Tibial nerve (tissue), 4 donors: ENCODE measurements at places on chromosomes 7 and 10. TPM values are rescaled to one million over a fixed set of nuclear protein-coding genes. Genes with fewer than 3 reads are reported as not detected.
A peak's percentile ranks its signal among the peaks of the same experiment; 100 is the strongest.

- H3K27ac ChIP-seq: no peak overlapping the region
- no peaks in the 10 kb centered on the region for H3K27me3 ChIP-seq
- H3K4me1 ChIP-seq: no peaks in the 10 kb centered on the region
- H3K36me3 ChIP-seq: no peaks in the 10 kb centered on the region
- DNase-seq: no peak
These were observed 39.3 kb downstream of the CALML3 start for GRCh38 chr10:5563991-5564536.

GRCh38 chr10:4183761-4184261 lies 398.8 kb upstream of the KLF6 start:
- H3K36me3 ChIP-seq: no peaks in the 10 kb centered on the region
- H3K27ac ChIP-seq: no peak overlapping the region
- no peak overlapping the region for H3K4me3 ChIP-seq
- peak; percentile 35 for DNase-seq
- no peaks in the 10 kb centered on the region for H3K4me1 ChIP-seq

- no peak for DNase-seq
- H3K4me1 ChIP-seq: no peaks in the 10 kb centered on the region
- no peak overlapping the region for H3K4me3 ChIP-seq
- peak overlapping the region; percentile 16 for H3K27ac ChIP-seq
- H3K27me3 ChIP-seq: no peaks in the 10 kb centered on the region
These were observed 233.8 kb downstream of the C7orf25 start for GRCh38 chr7:42677751-42678699.

DNA sequence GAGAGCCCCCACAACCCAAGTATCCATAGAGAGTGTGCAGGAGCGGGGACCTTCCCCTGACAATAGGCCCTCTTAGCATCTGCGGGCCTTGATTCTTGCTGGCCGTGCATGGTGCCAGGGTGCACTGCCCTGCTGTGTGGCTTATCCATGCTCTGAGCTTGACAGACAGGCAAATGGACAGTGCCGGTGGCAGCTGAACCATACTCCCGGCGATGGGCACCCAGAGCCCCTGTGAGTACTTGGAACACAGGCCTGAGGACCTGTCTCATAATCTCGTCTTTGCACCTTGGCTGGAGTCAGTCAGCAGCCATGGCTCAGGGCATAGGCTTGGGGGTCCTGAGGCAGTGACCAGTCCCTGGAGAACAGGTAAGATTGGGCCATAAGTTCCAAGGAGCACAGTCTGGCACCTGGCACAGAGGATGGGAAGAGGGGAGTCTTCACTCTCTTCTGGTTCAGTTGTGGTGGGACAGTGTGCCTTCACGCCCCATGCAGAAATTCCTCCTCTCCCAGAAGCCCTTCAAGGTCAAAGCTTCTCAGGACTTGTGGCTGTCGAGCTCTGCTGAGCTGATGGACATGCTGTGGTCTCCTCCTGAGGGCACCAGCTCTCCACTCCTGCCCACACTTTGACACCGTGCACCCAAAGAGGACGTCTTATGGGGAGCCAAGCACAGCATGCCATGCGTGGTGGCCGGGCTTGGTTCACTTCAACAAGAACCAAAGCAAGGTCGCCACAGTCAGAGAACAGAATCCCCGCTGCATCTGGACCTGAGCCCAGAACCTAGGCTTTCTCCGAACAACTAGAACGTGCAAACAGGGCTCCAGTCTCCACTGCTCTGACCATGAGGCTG lies 59.4 kb upstream of the CAMK2B start:
- H3K27me3 ChIP-seq: no peaks in the 10 kb centered on the region
- no peak overlapping the region for H3K27ac ChIP-seq
- no peak overlapping the region for H3K4me3 ChIP-seq
- no peak for DNase-seq
- peaks cover 90% of the 10 kb centered on the region for H3K36me3 ChIP-seq

GRCh38 chr10:131050162-131050766 lies 261.3 kb downstream of the TCERG1L start:
- H3K27ac ChIP-seq: no peak overlapping the region
- H3K4me1 ChIP-seq: no peaks in the 10 kb centered on the region
- H3K36me3 ChIP-seq: no peaks in the 10 kb centered on the region
- no peak overlapping the region for H3K4me3 ChIP-seq
- no peak for DNase-seq
- H3K27me3 ChIP-seq: no peaks in the 10 kb centered on the region

- no peaks in the 10 kb centered on the region for H3K27me3 ChIP-seq
- DNase-seq: no peak
- no peak overlapping the region for H3K27ac ChIP-seq
- no peaks in the 10 kb centered on the region for H3K4me1 ChIP-seq
- H3K36me3 ChIP-seq: no peaks in the 10 kb centered on the region
These were observed 42.0 kb upstream of the PPP2R2D start for GRCh38 chr10:131858583-131859340.

DNA sequence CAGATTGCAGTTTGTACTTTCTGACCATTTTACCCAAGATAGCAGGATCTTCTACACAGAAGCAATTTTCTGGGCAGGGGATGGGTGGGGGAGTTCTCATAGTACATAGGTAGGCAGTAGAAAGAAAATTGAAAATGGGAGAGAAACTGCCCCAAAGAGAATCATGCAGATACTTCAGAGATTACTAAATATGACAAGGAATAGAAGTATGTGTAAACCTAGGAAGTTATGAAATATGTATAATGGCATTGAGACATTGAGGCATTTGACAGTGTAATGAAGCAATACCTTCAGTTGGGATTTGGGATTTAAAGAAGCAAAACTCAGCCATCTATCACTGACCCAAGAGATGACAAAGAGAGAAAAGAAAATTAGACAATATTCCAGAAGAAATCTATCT lies 233.0 kb downstream of the PTN start:
- no peaks in the 10 kb centered on the region for H3K27me3 ChIP-seq
- H3K27ac ChIP-seq: no peak overlapping the region
- no peak for DNase-seq
- H3K36me3 ChIP-seq: no peaks in the 10 kb centered on the region
- no peak overlapping the region for H3K4me3 ChIP-seq
- no peaks in the 10 kb centered on the region for H3K4me1 ChIP-seq

DNA sequence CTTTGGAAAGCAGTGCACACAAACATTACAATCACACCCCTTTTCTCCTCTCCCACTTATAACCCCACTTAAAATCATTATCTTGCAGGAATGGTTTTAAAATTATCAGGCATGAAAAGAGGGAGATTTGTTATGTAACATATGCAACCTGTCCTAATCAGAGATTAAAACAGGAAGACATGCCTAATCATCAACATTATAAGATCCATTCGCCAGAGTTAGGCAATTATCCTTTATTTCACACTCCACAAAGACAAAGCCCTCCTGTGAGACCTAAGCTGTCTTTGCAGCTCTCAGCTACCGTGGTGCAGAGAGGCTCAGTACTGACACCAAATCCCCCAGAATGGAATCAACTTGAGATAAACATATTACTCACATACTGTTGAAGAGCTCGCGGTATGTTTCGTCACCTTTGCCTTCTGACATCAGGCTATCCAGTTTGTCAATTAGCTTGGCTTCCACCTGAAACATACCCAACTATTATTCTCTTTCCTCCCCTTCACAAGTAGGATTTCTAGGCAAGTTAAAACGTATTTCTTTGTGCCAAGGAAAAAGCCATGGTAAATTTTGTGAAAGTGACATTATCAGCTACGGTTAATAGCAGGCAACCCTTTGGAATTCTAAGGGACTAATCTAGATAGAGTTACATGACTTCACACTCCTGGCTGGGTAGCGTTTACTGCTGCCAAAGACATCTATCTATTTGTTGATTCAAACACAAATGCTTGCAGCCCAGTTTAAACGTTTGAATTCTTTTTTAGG lies 226.2 kb upstream of the IMMP2L start:
- H3K36me3 ChIP-seq: no peaks in the 10 kb centered on the region
- no peak for DNase-seq
- H3K4me1 ChIP-seq: no peaks in the 10 kb centered on the region
- H3K4me3 ChIP-seq: no peak overlapping the region
- H3K27me3 ChIP-seq: no peaks in the 10 kb centered on the region
- H3K27ac ChIP-seq: no peak overlapping the region

DNA sequence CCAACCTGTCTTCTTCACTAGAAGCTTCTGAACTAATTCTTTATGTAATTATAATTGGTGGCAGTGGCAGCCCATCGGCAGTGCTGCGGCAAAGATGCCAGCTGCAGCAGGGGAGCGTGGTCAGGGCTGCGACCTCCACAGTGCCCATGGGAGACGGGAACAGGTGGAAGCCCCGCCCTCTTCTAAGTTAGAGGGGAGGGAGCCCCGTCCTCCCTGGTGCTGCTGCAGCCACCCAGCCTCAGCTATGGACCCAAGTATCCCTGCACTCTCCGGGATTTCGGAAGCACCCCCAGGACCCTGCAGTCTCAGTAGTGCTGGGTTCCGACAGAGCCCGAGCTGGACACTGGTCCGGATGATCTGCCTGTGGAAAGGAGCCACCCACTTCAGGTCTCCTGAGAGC lies 117.0 kb upstream of the MBL2 start:
- H3K27me3 ChIP-seq: no peaks in the 10 kb centered on the region
- H3K4me3 ChIP-seq: no peak overlapping the region
- no peak for DNase-seq
- no peak overlapping the region for H3K27ac ChIP-seq
- no peaks in the 10 kb centered on the region for H3K4me1 ChIP-seq
- H3K36me3 ChIP-seq: no peaks in the 10 kb centered on the region

- no peaks in the 10 kb centered on the region for H3K36me3 ChIP-seq
- H3K27me3 ChIP-seq: no peaks in the 10 kb centered on the region
- peak overlapping the region; percentile 73 for H3K4me3 ChIP-seq
- no peak for DNase-seq
- no peaks in the 10 kb centered on the region for H3K4me1 ChIP-seq
- H3K27ac ChIP-seq: peak overlapping the region; percentile 96
These were observed 453 bp upstream of the RNLS start for GRCh38 chr10:88583584-88583957.

DNA sequence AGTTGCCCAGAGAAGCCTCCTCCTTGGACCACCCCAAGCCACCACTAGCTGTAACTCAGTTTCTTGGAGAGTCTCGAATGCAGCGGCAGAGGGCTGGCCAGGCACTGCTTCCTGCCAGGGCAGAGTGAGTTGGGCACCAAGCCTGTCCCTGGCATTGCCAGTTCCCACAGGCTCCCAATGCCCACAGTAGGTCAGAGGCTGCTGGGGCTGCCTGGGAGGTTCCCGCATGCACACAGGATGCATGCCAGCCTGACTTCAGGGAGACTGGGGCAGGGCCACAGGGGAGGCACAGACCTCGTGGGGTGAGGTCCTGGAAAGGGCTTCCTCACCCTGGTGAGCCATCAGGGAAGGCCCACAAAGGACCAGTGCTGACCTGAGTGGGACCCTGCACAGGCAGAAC lies 152.8 kb downstream of the ZNF248 start:
- H3K4me1 ChIP-seq: no peaks in the 10 kb centered on the region
- H3K36me3 ChIP-seq: no peaks in the 10 kb centered on the region
- no peaks in the 10 kb centered on the region for H3K27me3 ChIP-seq
- no peak overlapping the region for H3K4me3 ChIP-seq
- DNase-seq: no peak

- H3K4me1 ChIP-seq: no peaks in the 10 kb centered on the region
- H3K27ac ChIP-seq: peak overlapping the region; percentile 87
- no peaks in the 10 kb centered on the region for H3K36me3 ChIP-seq
- H3K4me3 ChIP-seq: peak overlapping the region; percentile 52
- DNase-seq: no peak
These were observed 443 bp downstream of the MYOF start for GRCh38 chr10:93481637-93482144.

- H3K27me3 ChIP-seq: no peaks in the 10 kb centered on the region
- peak; percentile 78 for DNase-seq
- peak within 1 kb of the TSS; percentile 63 for H3K4me3 ChIP-seq
- H3K27ac ChIP-seq: peak within 1 kb of the TSS; percentile 80
- peaks cover 5% of the 10 kb centered on the region for H3K4me1 ChIP-seq
These were observed at the start of gene COPS6 for GRCh38 chr7:100088621-100089457. Gene COPS6, plus strand, starts transcription at chr7:100088969. Its CDS starts 22 bp downstream, at chr7:100088991.

- H3K27me3 ChIP-seq: no peaks in the 10 kb centered on the region
- peaks cover 9% of the 10 kb centered on the region for H3K4me1 ChIP-seq
- H3K27ac ChIP-seq: peak overlapping the region; percentile 13
- H3K4me3 ChIP-seq: no peak overlapping the region
- no peaks in the 10 kb centered on the region for H3K36me3 ChIP-seq
These were observed 201.1 kb downstream of the LRRN3 start for GRCh38 chr7:111292026-111292470.

DNA sequence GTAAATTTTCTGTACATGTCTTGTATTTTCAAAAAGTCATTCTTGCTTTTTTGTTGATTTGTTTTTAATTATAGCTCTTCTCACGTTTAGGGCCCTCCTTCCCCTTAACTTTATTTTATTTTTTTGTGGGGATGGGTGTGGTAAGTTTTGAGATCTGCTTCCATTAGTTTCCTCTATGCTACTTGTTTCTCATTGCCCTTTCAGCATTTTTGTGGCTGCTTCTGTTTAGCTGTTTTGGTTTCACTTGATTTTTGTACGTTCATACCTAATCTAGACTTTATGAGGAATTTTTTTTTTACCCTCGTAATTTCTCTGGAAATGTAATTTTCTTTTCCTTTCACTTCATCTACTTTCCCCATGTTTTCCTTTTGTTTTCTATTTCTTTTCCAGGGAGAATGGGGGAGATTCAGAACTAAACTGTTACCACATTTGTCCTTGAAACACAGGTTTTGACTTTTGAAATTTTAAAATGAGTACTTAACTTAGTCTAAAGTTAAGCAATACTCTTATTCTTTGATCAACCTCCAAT lies 80.8 kb downstream of the ATRNL1 start:
- no peaks in the 10 kb centered on the region for H3K4me1 ChIP-seq
- no peaks in the 10 kb centered on the region for H3K36me3 ChIP-seq
- H3K27me3 ChIP-seq: no peaks in the 10 kb centered on the region
- H3K27ac ChIP-seq: no peak overlapping the region
- H3K4me3 ChIP-seq: no peak overlapping the region
- DNase-seq: no peak

- no peak overlapping the region for H3K27ac ChIP-seq
- H3K4me3 ChIP-seq: no peak overlapping the region
- peaks cover 3% of the 10 kb centered on the region for H3K4me1 ChIP-seq
- H3K36me3 ChIP-seq: no peaks in the 10 kb centered on the region
- DNase-seq: no peak
These were observed 166.6 kb upstream of the TCF7L2 start for GRCh38 chr10:112783351-112784021.

- H3K4me1 ChIP-seq: no peaks in the 10 kb centered on the region
- H3K27me3 ChIP-seq: no peaks in the 10 kb centered on the region
- H3K4me3 ChIP-seq: no peak overlapping the region
These were observed 64.2 kb upstream of the HELLS start for GRCh38 chr10:94481410-94481809.

- H3K4me1 ChIP-seq: no peaks in the 10 kb centered on the region
- H3K4me3 ChIP-seq: peak overlapping the region; percentile 62
- peak overlapping the region; percentile 87 for H3K27ac ChIP-seq
These were observed 559 bp upstream of the STEAP2 start for GRCh38 chr7:90210981-90211380.

GRCh38 chr10:75431180-75432111 lies at the start of gene LRMDA:
Gene LRMDA, plus strand, starts transcription at chr10:75431624.
- peak within 1 kb of the TSS; percentile 55 for H3K4me3 ChIP-seq
- no peaks in the 10 kb centered on the region for H3K36me3 ChIP-seq
- peaks cover 12% of the 10 kb centered on the region for H3K4me1 ChIP-seq
- no peaks in the 10 kb centered on the region for H3K27me3 ChIP-seq
- peak; percentile 41 for DNase-seq

Gene FFAR4
- total RNA-seq: 1.0 TPM

Gene CYP2C8
- total RNA-seq: not detected

Gene SAP25
- 6.0 TPM for total RNA-seq

Gene MMP21
- total RNA-seq: 0.30 TPM

Gene KCND2
- total RNA-seq: 0.59 TPM

Gene PTPN20
- 3.7 TPM for total RNA-seq

Gene SFRP4
- 62.6 TPM for total RNA-seq

Gene SYT15B
- 7.5 TPM for total RNA-seq

Gene FKBP6
- total RNA-seq: not detected

Gene MRPL32
- 37.8 TPM for total RNA-seq
